Stimulated activated CD4-positive, alpha-beta T cell treated with anti-CD3 and anti-CD28 coated beads, Interleukin-15, amount 100 ng/mL, for 24 hours (primary cell): ENCODE measurements at places on chromosomes 13 and 19.

DNA sequence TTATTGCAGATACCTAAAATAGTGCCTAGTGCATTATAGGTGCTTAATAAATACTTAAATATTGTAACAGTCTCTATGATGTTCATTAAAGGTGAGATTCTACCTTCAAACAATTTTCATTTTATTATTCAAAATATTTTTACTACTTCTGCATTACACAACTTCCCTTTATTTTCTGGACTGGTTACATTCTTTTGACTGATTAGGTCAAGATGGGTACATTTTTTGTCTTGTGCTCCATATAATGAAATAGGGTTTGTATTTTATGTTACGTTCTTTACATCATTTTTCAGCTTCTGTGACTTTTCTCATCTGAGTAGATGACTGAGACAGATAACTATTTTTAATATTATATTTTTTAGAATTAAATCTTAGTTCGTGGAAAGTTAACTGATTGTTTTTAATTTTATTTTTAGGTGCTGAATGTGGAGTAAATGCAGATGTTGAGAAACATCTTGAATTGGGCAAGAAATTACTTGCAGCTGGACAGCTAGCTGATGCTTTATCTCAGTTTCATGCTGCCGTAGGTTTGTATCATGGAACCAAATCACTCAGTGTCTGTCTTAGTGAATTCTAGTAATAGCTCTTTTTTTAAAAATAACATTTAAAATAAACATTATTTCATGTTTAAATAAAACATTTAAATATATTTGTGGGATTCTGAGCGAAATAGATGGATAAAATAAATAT is 32.0 kb downstream of the DNAJC3 start:
- no peak for DNase-seq

DNA sequence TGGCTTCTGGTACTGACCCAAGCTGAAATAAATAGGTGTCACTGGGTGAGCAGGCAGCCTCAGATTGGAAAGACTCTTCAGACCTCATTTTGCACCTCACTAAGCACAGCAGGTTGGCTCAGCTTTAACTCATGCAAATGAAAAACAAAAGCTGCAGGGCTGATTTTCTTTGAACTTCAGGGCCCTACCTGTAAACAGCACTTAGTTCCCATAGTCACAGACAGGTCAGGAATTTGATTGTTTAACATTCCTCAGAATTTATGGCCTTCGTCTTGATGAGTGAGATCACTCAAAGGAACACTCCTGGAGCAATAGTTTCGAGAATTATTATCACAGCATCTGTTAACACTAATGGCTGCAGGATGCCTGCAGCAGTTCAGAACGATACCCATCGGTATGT is 718.5 kb downstream of the EFNB2 start:
- no peak for DNase-seq

GRCh38 chr13:79593121-79593520 is 112.2 kb downstream of the NDFIP2 start:
- no peak for DNase-seq

DNA sequence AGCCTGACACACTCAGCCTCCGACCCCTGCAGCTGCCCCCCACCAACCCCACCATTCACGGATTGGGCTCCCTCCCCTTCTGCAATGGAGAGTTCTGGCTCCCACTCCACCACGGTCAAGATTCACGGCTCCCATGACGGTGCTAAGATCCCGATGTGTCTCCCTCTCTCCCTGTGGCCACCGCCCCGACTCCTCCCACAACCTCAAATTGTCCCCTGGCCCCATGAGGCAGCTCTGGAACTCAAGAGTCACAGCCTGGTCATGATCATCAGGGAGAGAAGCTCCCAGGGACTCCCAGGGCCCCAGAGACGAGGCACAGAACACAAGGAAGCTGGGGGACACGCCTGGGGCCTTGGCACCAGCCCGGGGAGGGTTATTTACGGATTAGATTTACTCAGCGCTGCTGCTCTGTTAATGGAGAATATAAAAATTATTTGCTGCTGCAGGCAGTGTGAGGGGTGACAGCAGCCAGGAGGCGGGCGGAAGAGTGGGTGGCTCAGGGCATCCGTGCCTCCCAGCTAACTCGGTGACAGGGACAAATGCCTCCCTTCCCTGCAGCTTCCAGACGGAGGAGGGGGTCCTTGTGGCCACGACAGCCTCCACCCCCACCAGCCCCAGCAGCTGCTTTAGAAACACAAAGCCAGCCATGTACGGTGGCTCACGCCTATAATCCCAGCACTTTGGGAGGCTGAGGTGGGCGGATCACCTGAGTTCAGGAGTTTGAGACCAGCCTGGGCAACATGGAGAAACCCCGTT is 184.2 kb downstream of the PTPRS start:
- DNase-seq, result no peak

- peak; percentile 11 for DNase-seq
These were observed 592 bp downstream of the CLPTM1 start for GRCh38 chr19:44955505-44956439.

DNA sequence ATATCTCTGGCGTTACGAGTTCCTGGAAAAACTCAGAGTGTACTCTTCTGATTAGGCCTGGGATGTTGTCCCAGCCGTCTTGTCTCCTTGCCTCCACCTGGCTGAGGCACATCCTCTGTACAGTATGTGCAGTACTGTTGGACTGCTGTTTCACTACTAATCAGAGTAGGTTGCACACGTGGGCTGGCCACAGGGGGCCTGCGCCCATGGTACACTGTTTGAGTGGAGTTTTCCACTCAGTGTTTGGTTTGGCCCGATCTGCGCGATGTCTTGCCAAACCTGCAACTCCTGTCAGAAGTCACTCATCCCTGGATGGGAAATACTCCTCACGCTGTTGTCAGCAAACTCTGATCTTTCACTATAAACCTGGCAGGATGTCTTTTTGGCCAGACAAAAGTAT is 189.6 kb upstream of the CSNK1A1L start:
- no peak for DNase-seq

DNA sequence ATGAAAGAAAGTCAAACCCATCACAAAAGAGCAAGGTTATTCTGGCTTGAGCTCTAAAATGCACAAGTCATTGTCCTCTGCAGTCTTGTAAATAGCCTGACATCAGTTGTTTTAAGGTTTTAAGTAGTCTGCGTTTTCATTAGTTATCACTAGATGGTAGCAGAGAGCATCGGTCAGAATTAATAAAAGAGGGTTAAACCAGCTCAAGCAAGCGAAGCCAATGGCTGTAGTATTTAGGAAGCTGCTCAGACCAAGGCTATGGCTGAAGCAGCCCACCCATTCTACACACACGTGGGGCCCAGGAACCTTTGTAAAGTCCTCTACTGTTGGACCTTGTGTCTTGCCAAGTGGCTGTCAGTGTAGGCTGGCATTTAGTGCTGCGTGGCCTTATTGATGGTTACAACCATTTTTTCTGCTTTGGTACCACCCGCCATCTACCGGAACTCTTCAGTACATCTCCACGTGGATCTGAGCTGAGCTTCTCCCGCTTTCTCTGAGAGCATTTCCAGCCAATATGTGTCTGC is 13.3 kb upstream of the ZNF57 start:
- peak; percentile 8 for DNase-seq

- DNase-seq, result no peak
These were observed 44.0 kb downstream of the BRD4 start for GRCh38 chr19:15288146-15288963.

GRCh38 chr19:5677136-5677535 is 3.2 kb downstream of the MICOS13 start:
- DNase-seq, result no peak

GRCh38 chr13:105665284-105665683 is 870.2 kb downstream of the EFNB2 start:
- no peak for DNase-seq

- no peak for DNase-seq
These were observed 68.4 kb upstream of the KCTD4 start for GRCh38 chr13:45269204-45269603.

DNA sequence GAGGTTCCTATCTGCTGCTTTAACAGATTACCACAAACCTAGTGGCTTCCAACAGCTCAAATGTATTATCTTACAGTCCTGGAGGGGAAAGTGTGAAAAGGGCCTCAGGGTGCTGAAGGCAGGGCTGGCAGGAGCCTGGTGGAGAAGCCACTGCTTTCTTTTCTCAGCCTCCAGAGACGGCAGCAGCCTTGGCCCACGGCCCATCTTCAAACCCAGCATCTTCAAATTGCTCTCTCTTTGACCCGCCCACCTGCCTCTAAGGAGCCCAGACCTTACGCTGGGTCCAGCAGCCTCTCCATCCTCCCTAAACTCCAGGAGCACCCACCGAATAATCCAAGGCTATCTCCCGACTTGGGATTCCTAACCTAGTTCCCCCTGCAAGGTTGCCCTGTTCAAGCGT is 35.6 kb downstream of the C13orf46 start:
- DNase-seq, result no peak

GRCh38 chr13:111562716-111563115 is 242.3 kb downstream of the TEX29 start:
- DNase-seq, result no peak

DNA sequence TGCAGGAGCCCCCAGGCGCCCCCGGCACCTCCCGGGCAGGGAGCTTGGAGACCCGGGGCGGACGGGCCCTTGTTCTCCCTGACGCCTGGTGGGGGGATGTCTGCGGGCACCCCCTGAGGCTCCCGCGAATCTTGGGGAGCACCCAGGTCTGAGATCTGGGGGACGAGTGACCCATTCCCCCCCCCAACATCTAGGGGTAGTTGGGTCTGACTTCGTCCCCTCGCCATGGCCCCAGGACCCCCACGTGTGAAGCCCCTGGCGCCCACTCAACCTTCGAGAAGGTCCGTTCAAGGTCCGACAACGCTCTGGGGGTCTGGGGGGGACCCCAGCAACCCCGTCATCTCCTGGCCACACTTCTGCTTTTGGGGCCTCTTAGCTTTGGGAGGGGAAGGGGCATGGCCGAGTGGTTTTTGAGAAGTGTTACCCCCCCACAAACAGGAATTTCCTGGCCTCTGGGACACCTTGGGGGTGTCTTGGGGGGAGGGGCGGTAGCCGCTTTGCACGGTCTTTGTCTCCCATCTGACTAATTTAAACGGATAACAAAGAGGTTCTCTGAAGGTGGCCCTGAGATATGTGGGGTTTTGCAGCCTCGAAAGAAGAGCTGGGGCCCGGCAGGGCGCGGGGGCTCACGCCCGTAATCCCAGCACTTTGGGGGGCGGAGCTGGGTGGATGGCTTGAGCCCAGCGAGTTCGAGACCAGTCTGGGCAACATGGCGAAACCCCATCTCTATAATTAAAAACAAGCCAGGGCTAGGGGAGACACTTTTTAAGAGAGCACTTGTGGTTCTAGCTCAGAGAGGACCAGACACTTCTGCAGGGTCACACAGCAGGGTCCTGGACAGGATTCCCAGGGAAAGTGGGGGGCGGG is 608 bp downstream of the CNN2 start:
- peak; percentile 58 for DNase-seq

DNA sequence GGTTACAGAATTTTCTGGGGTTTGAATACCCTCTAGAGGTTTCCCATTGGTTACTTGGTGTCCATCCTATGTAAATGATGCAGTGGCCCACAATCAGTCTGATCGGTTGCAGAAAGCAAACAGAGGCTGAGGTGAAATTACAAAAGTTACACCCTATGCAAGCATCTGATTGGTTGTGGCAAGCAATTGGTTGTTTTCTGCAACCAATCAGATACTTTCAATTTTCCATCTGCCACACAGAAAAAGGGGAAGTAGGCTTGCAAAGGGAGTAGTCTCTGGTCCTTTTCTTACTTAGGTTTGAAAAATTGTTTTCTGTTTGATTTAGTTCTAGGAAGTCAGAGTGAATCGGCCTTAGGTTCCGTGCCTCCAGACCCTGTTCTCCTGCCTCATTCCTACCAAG is 93.1 kb downstream of the WTIP start:
- DNase-seq, result no peak

DNA sequence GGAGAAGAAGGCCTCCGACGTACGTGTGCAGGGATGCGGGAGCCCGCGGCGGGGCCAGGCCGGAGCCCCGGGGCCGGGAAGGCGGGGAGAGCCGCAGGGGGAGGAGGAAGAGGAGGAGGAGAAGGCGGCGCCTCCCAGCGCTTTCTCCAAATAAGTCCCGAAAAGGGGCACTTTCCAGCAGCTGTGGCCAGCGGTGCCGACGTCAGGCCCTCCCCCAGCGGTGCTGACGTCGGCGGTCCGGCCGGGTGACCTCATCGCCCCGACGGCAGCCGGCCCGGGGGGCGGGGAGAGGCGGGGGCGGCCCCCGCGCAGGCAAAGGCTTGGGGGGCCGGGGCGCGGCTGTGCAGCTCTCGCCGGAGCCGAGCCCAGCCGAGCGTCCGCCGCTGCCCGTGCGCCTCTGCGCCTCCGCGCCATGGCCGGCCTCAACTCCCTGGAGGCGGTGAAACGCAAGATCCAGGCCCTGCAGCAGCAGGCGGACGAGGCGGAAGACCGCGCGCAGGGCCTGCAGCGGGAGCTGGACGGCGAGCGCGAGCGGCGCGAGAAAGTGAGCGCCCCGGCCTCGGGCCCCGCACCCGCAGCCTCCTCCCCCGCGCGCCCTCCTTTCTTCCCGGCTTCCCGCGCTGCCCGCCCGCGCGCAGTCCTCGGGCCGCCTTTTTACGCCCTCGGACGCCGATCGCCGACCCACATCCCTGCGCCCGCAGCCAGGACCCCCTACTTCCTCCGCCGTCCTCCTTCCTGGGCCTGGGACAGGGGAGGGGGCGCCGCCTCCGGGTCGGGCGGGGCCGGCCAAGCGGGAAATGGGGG is at the start of gene TPM4:
Gene TPM4, plus strand, starts transcription at position 342 of the 804 bp plus-strand sequence. Its CDS starts 71 bp downstream, at position 413.
- peak; percentile 95 for DNase-seq

DNA sequence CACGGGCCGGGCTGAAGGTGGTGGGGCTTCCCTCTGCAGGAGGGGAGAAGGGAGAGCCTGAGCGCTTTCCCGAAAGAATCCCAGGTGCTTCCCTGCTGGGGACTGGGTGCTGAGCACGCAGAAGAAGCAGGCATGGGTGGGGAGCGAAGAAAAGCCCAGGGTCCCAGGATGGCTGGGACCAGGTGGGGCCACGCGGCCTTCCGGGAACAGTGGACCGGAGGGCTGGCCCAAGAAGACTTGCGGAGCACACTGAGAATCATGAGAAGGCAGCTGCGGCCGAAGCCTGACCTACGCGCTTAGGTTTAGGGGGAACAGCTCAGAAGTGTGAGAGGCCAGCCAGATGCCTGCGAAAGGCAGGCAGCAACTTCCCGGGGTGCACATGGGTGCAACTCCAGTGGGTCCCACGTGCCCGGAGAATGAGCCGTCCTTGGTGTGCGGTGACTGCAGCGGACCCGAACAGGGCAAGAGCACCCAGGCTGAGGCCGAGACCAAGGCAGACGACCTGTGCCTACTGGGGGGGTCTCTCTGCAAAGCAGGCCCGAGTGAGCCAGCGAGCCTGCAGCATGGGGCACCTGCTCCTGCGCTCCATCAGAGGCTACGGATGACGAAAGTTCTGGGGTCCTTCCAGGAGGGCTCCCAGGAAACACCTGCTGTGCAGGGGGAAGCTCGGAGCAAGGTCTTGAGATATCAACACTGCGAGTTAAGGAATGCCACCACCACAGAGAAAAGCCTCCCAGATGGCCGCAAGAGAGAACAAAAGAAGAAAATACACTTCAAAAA is 52.4 kb downstream of the MLLT1 start:
- DNase-seq, result no peak

DNA sequence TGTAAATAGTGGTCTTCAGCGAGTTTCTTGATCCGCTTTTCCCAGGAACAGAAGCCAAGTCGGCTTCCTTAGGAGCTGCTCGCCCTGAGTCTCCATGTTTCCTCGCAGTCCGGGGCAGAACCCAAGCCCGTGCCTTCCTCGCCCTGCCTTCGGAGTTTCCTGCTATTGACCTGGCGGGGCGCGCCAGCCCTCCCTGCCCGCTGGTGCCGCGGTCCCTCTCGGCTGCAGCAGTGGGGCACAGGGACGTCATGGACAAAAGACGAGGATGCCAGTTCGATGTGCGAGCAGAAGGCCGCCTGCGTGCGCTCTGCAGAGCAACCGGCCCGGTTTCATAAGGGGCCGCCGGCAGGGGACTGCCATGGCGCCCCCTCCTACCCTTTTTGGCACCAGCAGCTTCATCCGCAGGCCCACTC is 156.6 kb downstream of the TM9SF2 start:
- DNase-seq, result peak; percentile 39
